T follicular helper cell (primary cell): ENCODE measurements at places on chromosomes 13 and 19.
A peak's percentile ranks its signal among the peaks of the same experiment; 100 is the strongest.

DNA sequence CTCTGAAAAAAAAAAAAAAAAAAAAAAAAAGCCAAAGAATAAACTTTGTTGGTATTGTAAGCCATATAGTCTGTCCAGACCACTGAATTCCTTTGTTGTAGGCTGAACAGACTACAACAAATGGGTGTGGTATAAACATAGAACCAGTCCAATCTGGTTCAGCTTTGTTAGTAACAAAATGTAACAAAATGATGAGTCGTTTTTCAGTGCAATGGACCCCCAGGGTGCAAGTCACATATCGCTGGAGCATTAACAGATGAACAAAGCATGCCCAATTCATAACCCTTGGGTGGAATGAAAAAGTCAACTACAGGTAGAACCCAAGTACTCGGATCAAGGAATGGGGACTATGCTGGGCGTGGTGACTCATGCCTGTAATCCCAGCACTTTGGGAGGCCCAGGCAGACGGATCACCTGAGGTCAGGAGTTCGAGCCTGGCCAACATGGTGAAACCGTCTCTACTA, 13.6 kb upstream of the FCHO1 start:
- DNase-seq = no peak

DNA sequence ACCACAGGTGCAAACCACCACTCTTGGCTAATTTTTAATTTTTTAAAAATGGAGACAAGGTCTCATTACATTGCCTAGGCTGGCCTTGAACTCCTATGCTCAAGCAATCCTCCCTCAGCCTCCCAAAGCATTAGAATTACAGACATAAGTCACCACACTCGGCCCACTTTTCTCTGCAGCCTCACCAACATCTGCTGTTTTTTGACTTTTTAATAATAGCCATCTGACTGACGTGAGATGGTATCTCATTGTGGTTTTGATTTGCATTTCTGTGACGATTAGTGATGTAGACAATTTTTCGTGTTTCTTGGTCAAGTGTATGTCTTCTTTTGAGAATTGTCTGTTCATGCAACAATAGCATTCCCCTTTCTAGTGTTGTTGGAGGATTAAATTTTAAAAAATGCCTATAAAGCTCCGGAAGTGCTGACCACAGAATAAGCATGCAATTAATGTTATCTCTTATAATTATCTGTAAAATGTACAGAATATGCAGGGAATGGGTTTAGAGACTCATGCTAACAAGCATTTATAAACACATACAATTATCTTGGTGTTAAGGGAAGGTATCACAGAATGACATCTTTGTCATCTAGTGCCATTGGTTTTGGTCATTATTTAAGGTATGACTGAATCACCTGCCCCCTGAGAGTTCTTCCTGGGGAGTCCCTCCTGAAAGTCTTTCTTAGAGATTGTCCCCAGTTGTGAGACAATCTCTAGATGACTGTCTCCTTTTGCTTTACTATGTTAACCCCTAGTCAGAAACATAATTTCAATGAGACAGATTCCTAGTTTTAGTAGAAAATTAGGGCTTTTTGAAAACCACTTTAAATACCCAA, 118.5 kb upstream of the SERTM1 start:
- no peak for DNase-seq

DNA sequence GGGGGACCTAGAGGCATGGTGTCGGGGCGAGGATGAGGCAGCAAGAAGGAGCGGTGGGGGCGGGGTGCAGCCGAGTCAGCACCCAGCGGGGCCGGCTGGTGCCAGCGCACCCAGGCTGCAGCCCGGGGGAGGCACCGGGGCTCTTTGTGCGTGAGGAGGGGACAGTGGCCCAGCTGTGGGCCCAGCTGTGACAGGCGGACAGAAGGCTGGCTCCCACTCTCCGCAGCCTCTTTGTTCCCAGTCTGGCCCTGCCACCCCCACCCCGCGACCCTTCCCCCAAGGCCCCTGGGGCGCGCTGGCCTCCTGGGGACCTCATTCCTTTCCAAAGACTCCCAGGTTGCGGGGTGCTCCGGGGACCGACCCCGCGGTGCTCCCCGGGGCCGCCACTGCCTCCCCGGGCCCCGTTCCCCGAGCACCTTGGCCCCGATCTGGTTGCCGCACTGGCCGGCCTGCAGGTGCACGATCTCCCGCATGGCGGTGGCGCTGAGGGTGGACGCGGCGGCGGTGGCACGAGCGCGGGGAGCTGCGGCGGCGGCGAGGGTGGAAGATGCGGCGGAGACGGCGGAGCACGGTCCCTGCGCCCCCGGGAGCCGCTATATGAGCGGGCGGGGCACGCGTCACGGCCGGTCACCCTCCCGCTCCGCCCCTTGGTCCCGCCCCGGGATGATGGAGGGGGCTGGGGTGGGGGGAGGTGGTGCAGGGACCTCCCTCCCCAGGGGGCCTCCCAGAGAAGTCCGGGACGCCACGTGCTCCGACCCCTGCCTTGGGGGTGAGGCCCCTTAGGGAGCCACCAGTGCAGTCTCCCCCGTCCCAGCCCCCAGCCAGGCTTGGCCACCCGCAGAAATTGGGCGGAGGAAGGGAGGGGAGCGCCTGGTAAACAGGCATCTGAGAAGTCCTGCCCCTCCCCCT, at the start of gene TUBB4A:
Gene TUBB4A (minus strand): TSS at position 570 of the 909 bp plus-strand sequence. CDS start 97 bp downstream, at position 473.
- DNase-seq = no peak

- peak; percentile 87 for DNase-seq
These were observed 110.5 kb downstream of the KCNRG start for GRCh38 chr13:50125554-50126262.

GRCh38 chr19:55554302-55554701, 9.0 kb upstream of the SBK3 start:
- no peak for DNase-seq

GRCh38 chr13:41791056-41791455, 169.9 kb downstream of the VWA8 start:
- DNase-seq = no peak

DNA sequence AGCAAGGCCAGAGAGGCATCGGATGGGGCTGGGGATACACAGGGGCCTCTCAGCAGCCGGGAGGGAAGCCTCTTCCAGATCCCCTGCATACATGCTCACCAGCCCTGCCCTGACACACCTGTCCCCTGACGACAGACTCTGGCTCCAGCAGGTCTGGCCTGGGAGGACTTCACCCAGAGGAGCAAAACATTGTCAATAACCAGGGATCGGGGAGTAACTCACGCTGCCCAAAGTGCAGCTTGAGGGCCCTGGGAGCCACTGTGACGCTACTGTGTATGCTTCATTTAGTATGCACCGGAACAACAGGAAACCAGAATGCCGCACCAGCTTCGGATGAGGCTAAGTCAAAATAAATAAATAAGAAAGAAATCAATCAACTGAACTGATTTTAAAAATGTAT, 12.4 kb upstream of the CD22 start:
- DNase-seq = no peak

DNA sequence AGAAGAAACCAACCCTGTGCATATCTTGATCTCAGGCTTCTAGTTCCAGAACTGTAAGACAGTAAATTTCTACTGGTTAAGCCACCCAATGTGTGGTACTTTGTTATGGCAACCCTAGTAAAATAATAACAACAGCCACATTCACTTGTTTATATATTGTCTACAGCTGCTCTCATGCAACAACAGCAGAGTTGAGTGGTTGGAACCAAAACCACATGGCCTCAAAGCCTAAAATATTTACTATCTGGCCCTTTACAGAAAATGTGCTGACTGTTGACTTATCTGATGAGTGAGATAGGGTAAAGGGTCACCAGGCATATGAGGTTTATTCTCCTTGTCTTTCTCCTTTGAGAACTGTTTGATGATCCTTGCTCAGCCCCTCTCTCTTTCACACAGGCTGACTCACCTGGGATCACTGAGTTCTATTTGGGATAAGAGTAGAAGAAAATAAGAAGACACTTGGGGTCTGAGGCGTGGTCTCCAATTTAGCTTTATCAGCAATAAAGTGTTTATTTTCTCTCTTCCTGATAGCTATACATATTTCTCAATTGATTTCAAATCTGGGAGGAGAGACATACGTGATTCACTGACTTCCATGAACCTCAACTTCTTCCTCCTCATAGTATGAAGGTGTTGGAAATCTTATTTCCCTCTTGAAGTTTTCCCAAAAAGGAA, 227.5 kb upstream of the STARD13 start:
- no peak for DNase-seq
